ENCODE measurements at places on chromosomes 4 and X.
A peak's percentile ranks its signal among the peaks of the same experiment; 100 is the strongest.

DNA sequence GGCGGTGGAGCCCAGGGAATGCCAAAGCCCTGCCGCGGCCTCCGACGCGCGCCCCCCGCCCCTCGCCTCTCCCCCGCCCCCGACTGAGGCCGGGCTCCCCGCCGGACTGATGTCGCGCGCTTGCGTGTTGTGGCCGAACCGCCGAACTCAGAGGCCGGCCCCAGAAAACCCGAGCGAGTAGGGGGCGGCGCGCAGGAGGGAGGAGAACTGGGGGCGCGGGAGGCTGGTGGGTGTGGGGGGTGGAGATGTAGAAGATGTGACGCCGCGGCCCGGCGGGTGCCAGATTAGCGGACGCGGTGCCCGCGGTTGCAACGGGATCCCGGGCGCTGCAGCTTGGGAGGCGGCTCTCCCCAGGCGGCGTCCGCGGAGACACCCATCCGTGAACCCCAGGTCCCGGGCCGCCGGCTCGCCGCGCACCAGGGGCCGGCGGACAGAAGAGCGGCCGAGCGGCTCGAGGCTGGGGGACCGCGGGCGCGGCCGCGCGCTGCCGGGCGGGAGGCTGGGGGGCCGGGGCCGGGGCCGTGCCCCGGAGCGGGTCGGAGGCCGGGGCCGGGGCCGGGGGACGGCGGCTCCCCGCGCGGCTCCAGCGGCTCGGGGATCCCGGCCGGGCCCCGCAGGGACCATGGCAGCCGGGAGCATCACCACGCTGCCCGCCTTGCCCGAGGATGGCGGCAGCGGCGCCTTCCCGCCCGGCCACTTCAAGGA is at the start of gene FGF2:
Gene FGF2 (plus strand): TSS at position 279 of the 705 bp plus-strand sequence. CDS start 344 bp downstream, at position 623.
- H3K36me3 ChIP-seq: no peaks in the 10 kb centered on the region
- peaks cover 8% of the 10 kb centered on the region for H3K4me1 ChIP-seq
- H3K27me3 ChIP-seq: no peaks in the 10 kb centered on the region

DNA sequence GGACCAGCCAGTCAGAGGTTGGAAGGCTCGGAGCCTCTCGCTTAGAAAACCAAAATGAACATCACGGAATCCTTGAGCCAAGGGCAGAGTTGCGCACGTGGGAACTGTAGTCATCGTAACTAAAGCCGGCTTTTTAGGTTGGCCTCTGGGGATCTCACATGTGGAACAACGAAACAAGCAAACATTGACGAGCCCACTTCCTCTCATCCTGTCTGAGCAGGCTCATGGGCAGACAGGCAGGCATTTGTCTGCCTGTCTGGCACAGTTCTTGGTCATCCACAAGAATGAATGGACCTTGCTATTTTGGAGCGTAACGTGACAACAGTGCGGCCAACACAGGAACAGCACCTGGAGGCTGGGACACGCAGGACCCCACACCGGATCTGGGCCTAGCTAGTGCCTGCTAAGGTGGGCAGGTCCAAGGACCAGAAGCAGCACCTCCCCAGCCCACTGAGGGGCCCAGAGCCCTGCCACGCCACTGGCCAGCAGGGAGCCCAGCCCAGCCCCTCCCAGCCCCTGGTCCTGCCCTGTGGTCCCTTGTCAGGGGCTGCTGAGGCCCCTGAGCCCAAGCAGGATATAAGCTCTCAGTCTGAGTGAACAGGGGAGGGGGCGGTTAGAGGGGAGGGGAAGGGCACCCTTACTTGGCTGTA is 9.2 kb upstream of the TREX2 start:
- no peaks in the 10 kb centered on the region for H3K27me3 ChIP-seq
- no peak for DNase-seq

DNA sequence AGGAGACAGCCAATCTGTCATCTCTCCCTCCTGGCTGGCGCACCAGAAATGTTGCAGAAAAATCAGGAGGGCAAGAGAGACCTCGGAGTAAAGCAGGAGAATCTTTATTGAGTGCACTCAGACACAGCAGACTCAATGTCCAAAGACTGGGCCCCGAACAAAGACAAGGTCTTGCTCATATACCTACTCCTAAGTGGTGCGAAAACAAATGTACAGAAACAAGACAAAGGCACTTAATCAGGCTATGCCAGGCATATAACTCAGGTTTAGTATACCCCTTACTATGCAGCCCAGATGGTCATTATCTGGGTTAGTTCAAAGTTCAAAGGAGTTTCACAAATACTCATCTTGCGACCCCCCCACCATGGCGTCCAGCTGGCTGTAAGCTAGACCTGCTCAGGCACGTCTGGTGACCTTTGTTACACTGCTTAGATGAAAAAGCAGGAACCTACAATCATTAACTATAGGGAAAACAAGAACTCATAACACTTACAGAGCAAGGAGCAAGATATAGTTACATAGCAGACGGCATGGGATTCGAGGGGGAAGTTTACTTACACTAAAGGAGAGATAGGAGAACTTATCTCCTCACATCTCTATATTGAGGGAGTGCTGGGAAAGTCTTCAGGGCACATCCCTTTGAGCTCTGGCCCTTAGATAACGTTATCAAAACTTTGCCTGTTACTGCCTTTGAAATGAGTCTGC is 27.5 kb downstream of the SULT1E1 start:
- no peaks in the 10 kb centered on the region for H3K27me3 ChIP-seq
- H3K4me1 ChIP-seq: peaks cover 13% of the 10 kb centered on the region
- H3K4me3 ChIP-seq: peak overlapping the region; percentile 49
- no peak for DNase-seq
- no peaks in the 10 kb centered on the region for H3K36me3 ChIP-seq
- peak overlapping the region; percentile 45 for H3K27ac ChIP-seq

- H3K4me1 ChIP-seq: no peaks in the 10 kb centered on the region
- H3K27ac ChIP-seq: no peak overlapping the region
- no peaks in the 10 kb centered on the region for H3K27me3 ChIP-seq
- no peak overlapping the region for H3K4me3 ChIP-seq
- no peaks in the 10 kb centered on the region for H3K36me3 ChIP-seq
These were observed 165.4 kb upstream of the LDB2 start for GRCh38 chr4:17063888-17064287.

GRCh38 chr4:186695392-186695791 is 28.3 kb downstream of the FAT1 start:
- H3K36me3 ChIP-seq: 0 out of 2 replicates have a peak, but pooled peaks cover 9% of the 10 kb centered on the region
- H3K27me3 ChIP-seq: no peaks in the 10 kb centered on the region
- no peak overlapping the region for H3K27ac ChIP-seq
- H3K4me3 ChIP-seq: no peak overlapping the region
- H3K4me1 ChIP-seq: no peaks in the 10 kb centered on the region

DNA sequence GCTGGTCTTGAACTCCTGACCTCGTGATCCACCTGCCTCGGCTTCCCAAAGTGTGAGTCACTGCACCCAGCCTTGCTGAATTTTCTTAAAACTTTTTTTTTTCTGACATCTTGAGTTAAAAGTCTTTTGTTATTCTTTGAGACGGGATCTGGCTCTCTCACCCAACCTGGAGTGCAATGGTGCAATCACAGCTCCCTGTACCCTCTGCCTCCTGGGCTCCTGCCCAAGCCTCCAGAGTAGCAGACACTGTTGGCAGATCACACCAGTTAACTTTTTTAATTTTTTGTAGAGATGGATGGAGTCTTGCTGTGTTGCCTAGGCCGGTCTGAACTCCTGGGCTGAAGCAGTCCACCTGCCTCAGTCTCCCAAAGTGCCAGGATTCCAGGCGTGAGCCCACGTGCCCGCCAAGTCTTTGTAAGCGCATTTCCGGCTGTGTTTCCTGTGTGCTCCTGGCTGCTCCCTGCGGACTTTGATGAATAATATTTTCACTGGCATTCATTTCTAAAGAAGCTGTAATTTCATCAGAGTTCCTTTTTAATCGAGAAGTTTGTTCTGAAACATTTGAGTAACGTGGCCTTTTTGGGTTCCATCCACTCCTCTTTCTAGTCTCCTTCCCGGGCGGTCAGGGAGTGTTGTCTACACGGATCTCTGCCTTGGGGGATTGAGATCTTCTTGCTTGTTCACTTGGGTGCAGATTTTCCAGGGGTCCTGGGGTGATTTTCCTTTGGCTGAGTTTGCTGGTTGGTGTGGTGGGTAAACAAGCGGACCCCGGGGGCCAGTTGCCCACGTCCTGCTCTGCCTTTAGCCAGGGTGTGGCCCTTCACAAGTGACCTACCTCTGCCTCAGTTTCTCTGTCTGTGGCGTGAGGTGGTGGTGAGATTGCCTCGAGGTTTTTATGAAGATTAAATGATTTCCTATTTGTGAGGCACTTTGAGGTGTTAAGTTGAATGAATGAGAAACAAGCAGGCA is 44.4 kb downstream of the PCGF3 start:
- H3K27me3 ChIP-seq: no peaks in the 10 kb centered on the region
- no peak overlapping the region for H3K27ac ChIP-seq
- H3K4me3 ChIP-seq: no peak overlapping the region
- H3K36me3 ChIP-seq: no peaks in the 10 kb centered on the region

DNA sequence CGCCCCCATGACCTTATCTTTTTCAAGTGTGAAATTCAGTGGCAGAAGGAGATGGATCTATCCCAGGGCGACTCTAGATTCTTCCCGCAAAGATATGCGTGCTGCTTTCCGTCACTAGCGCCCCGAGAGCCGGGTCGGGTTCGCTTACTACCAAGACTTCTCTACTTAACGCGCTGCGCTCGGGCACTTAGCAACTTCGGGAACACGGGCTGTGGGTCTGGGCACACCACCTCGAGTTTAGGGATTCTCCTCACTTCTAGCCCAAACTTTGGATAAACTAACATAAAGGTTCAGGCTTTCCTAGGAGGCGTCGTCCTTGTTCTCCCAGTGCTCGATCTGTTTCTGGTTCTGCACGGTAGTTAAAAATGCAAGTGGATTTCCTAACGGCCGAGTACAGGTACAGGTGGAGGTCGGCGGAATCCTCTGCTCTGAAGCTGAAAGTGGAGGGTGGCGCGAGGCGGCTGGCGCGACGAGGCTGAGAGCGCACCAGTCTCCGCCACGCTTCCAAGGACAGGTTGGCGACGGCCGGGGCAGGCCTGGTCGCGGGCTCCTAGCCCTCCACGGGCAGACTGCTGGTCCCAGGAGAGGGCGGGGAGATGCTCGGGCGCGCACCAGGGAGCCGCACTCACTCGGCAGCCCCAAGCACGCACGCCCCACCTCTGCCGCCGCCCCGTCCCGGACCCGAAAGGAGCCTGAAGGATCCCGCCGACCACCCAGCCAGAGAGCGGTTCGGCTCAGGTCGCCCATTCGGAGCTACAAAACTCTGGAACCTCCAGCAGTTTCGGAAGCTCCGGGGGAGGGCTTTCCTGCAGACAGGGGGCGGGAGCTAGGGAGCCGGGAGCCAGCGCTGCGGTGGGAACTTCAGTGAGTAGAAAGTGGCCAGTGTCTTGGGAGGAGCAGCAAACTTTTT is 100.8 kb upstream of the TENM3 start:
- H3K4me3 ChIP-seq: peak overlapping the region; percentile 85
- H3K4me1 ChIP-seq: peaks cover 10% of the 10 kb centered on the region
- no peaks in the 10 kb centered on the region for H3K27me3 ChIP-seq
- no peak for DNase-seq
- no peak overlapping the region for H3K27ac ChIP-seq

- H3K27me3 ChIP-seq: no peaks in the 10 kb centered on the region
- H3K4me3 ChIP-seq: no peak overlapping the region
- H3K36me3 ChIP-seq: no peaks in the 10 kb centered on the region
- H3K27ac ChIP-seq: no peak overlapping the region
- H3K4me1 ChIP-seq: no peaks in the 10 kb centered on the region
These were observed 69.8 kb downstream of the GPAT3 start for GRCh38 chr4:83605744-83606172.

GRCh38 chr4:17807446-17807845 is 3.1 kb downstream of the DCAF16 start:
- H3K36me3 ChIP-seq: peaks cover 14% of the 10 kb centered on the region
- peaks cover 22% of the 10 kb centered on the region for H3K4me1 ChIP-seq
- no peaks in the 10 kb centered on the region for H3K27me3 ChIP-seq
- peak overlapping the region; percentile 91 for H3K4me3 ChIP-seq
- no peak for DNase-seq

GRCh38 chrX:154348114-154348531 is 26.3 kb downstream of the FLNA start:
- H3K36me3 ChIP-seq: no peaks in the 10 kb centered on the region
- H3K27ac ChIP-seq: no peak overlapping the region
- H3K4me3 ChIP-seq: no peak overlapping the region
- no peaks in the 10 kb centered on the region for H3K4me1 ChIP-seq

- H3K4me3 ChIP-seq: no peak overlapping the region
- H3K27ac ChIP-seq: no peak overlapping the region
- H3K36me3 ChIP-seq: no peaks in the 10 kb centered on the region
- H3K4me1 ChIP-seq: no peaks in the 10 kb centered on the region
- no peaks in the 10 kb centered on the region for H3K27me3 ChIP-seq
These were observed 193.8 kb upstream of the BCOR start for GRCh38 chrX:40291553-40291952.

DNA sequence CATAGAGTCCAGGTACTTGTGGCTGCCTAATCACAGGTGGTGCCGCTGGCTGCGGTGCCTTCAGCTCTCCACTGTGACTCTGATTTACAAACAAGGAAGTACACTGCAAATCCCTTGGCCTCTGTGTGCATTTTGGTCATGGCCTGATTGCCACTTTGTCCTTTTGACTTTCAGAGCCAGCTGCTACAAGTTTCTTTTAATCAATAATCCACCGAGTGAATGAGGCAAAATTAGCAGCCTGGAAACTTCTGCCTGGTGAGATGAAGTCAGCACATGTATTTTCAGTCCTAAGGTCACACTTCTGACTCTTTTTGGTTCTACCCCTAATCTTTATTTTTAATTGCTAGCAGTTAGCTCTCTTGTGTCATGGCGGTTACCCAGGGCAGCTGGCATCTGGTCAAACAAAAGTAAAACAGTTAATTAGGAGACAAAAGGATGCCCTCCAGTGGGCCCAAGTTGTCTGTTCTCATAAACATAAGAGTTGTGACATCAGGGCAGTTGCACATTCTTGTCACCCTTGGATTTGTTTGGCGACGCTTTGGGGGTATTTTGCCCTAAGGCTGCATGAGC is 62.3 kb upstream of the LNX1 start:
- no peaks in the 10 kb centered on the region for H3K36me3 ChIP-seq
- H3K4me1 ChIP-seq: no peaks in the 10 kb centered on the region
- no peak overlapping the region for H3K27ac ChIP-seq
- H3K4me3 ChIP-seq: no peak overlapping the region
- H3K27me3 ChIP-seq: no peaks in the 10 kb centered on the region

GRCh38 chr4:166838975-166839614 is 395.2 kb downstream of the SPOCK3 start:
- H3K4me1 ChIP-seq: no peaks in the 10 kb centered on the region
- H3K36me3 ChIP-seq: no peaks in the 10 kb centered on the region
- DNase-seq: no peak

GRCh38 chrX:1807301-1807731 is 192.5 kb downstream of the ASMT start:
- no peak for DNase-seq
- no peaks in the 10 kb centered on the region for H3K4me1 ChIP-seq

DNA sequence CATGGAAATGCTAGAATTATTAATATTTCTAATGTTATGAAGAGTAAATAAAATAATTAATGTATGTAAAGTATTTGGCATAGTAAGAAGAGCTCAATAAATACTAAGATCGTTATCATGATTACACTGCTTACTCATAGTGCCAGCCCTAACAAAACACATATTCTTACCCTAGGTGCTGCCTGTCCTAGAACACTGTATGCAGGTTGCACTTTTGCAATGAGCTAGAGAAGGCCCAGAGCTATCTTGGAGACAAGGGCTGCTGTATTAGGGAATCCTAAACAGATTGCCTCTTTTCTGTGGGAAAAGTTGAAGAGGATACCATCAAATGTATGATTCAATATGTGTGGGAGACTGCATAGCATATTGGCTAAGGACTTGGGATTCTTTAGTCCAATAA is 48.0 kb upstream of the TMEM164 start:
- no peaks in the 10 kb centered on the region for H3K36me3 ChIP-seq
- no peak overlapping the region for H3K27ac ChIP-seq
- H3K27me3 ChIP-seq: no peaks in the 10 kb centered on the region

- H3K4me1 ChIP-seq: no peaks in the 10 kb centered on the region
- peak overlapping the region; percentile 26 for H3K4me3 ChIP-seq
- no peaks in the 10 kb centered on the region for H3K27me3 ChIP-seq
- DNase-seq: peak; percentile 73
- H3K27ac ChIP-seq: no peak overlapping the region
These were observed 941.2 kb upstream of the TENM3 start for GRCh38 chr4:181301735-181302710.

Measured in MM.1S (cell line).